ENCODE measurements at places on chromosomes 2 and 18.
A peak's percentile ranks its signal among the peaks of the same experiment; 100 is the strongest.

DNA sequence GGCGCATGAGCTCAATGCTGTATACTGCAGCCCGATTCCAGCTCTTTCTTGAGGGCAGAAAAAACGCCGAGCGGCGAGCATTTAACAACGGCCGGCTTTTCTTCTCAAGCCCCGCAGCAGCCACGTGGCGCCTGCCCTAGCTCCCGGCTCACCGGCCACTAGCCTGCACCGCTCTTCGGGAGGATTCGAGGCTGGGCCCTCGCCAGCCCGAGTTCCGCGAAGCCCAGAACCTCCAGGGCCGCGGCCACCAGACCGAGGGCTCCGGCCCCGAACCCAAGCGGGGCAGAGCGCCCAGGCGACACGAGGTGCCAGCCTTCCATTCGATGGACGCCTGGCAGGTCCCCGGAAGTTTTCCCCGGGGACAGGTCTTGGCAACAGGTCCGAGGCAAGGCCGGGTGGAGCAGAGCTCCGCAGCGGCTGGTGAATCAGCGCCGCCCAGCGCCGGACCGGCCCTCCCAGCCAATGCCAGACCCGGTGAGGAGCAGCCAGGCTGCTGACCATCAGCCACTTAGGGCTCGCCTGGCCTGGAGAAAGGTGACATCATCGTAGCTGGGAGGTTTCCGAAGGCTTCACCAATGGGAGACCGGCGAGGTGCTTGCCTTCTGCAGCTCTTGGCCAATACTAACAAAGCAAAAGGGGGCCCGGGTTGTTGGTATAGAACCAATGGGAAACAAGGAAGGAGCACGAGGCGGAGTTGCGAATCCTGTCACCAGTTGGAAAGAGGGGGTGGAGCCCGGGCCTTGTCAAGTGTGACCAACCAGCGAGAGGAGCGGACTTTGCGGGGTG is 552 bp upstream of the MXD1 start:
- peak; percentile 98 for DNase-seq

GRCh38 chr18:57430079-57431001 is 4.8 kb upstream of the ONECUT2 start:
- no peak for DNase-seq

- DNase-seq, result no peak
Measured at GRCh38 chr18:54423831-54424230, 66.1 kb downstream of the C18orf54 start.

DNA sequence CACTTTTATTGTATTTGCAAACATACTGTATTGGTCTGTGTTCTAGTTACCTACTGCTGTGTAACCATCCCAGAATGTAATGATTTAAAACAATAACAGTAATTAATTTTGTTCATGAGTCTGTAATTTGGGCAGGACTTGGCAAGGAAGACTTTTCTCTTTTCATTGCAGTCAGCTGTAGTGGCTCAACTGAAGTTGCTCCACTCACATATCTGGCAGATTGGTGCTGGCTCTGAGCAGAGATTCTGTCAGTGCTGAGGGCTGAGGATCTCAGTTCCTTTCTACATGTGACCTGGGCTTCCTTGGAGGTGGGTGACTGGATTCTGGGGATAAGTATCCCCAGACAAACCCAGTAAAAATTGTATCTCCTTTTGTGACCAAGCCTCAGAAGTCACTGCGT is 26.6 kb downstream of the PTPN4 start:
- no peak for DNase-seq

- no peak for DNase-seq
Measured at GRCh38 chr2:873027-873426, 77.6 kb upstream of the SNTG2 start.

DNA sequence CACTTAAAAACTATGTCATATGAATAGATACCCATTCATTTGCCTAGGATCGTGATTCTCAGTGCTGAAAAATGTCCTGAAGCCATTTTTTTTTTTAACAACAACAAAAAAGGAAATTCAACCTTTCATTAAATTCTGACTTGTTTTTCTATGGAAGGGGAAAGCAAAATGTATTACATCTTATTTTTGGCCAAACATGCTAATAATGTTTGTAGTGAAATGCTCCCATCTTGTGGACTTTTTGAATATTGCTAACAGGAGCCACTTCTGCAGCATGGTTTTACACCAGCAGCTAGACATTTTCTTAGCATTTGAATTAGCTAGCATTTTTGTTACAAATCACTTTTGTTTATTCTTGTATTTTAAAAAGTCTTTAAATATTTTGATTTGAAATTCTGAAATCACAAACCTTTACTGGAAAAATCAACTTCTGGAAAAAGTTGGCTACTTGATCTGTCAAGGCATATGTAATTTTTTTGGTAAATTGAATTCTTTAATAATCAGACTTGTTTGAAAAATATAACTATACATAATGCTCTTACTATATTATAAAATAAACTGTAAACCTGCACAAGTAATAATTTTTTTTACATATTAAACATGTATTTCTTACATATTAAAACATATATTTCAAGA is 75.8 kb downstream of the KIDINS220 start:
- no peak for DNase-seq

DNA sequence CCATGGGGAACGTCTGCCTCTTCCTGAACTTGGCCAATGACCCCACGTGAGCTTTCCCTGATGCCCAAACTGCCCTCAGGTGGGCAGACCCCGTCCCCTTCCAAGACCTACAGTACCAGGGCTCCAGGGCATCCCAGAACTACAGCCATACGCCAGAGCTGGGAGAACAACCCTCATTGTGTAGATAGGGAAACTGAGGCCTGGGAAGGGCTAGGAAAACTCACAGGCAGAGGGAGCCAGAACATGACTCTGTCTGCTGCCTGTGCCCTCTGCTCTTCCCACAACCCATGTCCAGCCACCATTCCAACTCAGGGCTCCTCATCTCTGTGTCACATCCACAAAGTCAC is 16.8 kb upstream of the ANKRD53 start:
- no peak for DNase-seq

All from iPS DF 6.9 (cell line).